ENCODE measurements at places on chromosomes 7 and 10.
A peak's percentile ranks its signal among the peaks of the same experiment; 100 is the strongest.

DNA sequence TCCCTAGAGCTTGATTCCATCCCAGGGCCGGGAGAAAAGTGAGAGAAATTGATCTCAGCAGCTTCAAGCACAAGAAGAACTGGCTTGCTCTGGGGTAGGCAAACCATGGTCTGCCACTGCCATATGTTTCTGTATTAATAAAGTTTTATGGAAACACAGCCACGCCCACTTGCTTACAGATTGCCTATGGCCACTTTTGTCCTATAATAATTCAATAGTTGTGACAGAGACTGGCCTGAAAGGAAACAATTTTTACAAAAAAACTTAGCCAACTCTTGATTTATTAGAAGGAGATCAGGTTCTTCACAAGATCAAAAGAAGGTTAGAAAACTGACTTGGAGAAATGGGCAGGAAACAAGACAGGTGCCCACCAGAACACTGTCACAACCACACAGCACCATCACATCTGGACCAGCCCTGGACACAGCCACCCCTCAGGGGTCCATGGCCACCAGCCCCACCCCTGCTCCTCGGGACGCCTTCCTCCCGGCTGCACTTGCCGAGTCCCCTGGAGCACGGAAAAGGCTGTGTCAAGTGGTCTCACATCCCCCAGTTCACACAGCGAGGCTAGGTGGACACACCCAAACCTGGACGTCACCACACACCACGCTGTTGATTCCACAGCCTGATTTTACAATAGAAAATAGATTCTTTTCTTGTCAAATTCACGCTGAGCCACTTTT is 85.4 kb downstream of the PTPRN2 start:
- DNase-seq: no peak

DNA sequence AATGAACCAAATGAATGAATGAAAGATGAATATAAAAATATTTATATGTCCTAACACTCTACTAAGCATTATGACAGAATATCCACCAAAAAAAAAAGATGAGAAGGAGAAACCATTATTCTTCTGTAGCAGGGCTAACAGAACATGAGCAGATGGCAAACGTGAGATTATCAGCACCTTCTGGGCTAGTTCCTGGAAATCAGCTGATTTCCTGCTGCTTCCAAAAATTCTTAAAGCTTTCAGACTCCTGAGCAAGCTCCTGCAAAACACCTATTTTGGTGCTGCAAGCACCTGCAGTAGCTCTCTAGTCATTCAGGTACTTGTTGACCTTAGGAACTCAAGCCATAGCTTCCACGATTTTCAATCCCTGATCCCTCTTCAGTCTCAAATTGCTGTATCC is 51.8 kb downstream of the NPSR1 start:
- no peak for DNase-seq

DNA sequence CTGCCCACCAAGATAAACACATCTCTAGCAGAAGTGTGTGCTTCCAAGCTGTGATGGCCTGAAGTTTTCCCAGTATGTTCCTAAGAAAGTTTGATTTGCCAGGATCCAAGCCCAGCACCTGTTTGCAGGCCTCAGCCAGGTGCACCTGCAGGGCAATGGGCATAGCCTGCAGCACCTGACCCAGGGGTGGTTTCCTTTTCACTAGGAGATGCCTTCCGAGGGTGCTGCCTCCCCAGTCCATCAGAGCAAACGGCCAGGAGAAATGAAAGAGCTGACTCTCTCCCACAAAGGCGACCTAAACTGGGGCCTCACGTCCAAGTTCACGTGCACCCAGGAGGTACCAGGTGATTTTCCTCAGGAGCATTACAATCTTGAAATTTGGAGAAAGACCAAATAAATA is 7.1 kb downstream of the UCMA start:
- peak; percentile 41 for DNase-seq

DNA sequence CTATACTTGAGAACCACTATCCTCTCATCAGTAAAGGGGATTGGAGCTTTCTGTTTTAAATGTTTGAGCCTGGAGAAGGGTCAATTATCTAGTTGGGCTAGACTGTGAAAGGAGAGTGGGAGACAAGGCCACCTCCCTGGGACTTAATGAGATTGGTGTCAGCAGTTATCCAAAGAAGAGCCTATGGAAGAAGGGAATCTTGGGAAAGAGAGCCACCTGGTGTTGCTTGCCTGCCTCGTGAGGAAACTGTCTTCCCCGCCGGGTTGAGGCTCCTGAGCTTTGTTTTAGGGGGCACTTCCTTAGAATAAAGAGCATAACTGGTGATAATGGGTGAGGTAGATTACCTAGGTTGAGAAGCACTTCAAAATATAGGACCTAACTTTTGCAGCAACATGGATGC is 32.0 kb upstream of the ABCB4 start:
- DNase-seq: no peak

GRCh38 chr7:31776616-31777015 is 89.6 kb downstream of the PPP1R17 start:
- DNase-seq: no peak
